ENCODE measurements at places on chromosomes 13 and 19.
A peak's percentile ranks its signal among the peaks of the same experiment; 100 is the strongest.

- DNase-seq, result no peak
These were observed 668.7 kb downstream of the PCDH17 start for GRCh38 chr13:58300224-58300623.

DNA sequence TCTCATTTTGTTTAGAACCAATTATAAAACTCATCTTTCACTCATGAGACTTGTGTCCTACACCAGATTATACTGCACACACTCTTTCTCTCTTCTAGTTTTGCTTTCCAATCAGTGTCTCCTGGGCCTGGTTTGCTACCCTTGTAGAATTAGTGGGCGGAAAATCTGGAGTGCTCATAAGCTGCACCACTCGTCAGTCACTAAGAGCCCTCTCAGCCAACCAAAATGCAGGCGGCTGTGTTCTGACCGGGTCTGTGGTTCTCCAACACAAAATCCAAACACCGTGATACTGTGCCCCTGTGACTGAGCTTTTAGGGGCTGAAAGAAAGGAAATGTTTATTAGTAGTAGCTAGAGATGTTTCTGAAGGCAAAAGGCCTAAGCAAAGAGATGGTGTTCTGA lies 83.7 kb upstream of the OBI1 start:
- DNase-seq, result no peak

GRCh38 chr19:50328224-50328872 lies 829 bp downstream of the KCNC3 start:
- DNase-seq, result peak; percentile 38

DNA sequence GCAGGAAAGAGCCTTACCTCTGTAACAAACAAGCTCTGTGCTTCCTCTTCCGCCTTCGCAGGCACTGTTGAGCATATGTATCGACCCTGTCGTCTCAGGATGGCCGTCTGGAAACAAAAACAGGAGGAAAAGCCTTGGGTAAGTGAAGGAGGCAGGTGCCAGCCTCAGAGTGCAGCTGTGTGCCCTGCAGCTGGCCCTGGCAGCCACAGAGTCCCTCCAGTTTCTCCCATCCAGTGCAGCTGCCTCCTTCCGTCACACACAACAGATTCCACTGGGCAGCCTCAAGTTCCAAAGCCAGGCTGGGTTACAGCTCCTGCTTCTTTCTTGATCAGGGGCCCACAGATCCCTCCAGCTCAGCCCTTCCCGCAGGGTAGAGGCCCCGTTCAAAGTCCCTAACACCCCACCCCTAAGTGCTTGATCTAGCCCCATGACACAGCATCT lies 47.7 kb downstream of the DOCK9 start:
- DNase-seq, result no peak
